ENCODE measurements at places on chromosomes 1 and 21.

- DNase-seq, result peak; percentile 58
These were observed 76.9 kb downstream of the CLIC6 start for GRCh38 chr21:34745557-34746255.

DNA sequence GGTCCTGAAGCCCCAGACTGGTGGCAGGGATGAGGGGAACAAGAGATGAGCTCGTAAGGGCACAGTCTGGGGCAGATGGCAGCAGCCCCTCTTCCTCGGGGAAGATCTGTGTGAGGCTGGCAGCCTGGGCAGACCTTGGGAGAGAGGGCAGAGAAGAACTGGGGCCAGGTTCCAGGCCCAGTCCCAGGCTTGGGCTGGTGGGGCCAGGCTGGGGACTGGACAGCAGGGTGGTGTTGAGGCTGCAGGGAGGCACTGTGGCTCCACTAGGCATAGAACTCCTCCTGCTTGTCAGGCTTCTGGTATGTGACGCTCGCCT lies 35.7 kb downstream of the SDC3 start:
- no peak for DNase-seq

DNA sequence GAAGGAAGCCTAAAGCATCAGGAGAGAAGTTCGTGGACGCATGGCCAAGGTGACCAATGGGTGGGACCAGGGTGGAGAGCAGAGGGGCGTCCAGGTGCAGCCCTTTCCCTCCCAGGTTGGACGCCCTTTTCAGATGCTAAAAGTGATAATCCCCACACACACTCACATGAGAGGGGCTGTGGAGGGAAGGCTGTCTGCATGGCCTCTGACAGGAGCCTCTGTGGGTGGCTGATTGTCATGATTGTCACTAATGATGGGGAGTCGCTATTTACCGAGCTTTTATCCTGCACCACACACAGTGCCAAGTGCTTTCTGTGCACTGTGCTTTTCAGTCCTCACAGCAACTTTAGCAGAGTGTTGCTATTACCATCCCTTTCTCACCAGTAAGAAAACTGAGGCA lies 27.1 kb upstream of the C1QA start:
- no peak for DNase-seq

GRCh38 chr1:177966199-177966598 lies 3.7 kb downstream of the SEC16B start:
- no peak for DNase-seq

DNA sequence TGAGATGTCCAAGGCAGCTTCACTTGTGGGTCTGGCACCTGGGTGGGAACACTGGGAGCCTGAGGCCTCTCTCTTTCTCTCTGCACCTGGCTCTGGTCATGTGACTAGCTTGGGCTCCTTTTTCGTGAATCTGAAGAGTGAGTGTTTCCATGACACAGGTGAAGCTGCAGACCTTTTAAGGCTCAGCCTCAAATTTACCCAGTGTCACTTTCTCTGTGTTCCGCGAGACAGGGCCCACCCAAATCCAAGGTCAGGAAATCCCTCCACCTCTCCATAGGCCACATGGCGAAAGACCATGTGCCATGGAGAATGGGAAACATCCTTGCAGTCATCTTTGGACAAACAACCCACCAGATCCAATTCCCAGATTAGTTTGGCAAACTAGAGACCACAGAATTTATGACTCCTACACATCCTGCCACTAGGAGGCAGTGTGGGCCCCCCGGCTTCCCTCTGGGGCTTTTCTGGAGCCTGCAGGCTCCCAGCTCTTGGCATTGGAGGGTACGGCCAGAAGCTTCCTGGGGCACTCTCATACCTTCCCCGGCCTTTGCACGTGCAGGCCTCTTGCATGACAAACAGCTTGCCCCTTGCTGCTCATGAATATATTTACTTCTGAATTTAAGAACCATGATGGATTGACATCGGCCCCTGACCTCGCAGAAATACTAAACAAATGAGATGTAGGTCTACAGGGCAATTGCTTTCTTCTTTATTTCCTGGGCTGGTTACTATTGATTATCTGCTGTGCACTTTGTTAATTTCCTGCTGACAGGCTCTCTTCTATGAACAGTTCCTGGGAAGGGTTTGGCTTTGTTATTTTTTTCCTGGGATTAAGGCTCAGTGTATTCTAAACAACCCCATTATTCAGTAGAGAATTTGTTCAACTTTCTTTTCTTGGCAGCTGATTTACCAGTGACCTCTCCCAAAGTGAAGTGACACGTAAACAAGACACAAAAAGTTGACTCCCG lies 180.7 kb downstream of the KAZN start:
- DNase-seq, result no peak

- no peak for DNase-seq
These were observed 44.2 kb downstream of the RAB3B start for GRCh38 chr1:51946300-51946699.

GRCh38 chr1:36108314-36108713 lies 16.7 kb downstream of the COL8A2 start:
- no peak for DNase-seq

DNA sequence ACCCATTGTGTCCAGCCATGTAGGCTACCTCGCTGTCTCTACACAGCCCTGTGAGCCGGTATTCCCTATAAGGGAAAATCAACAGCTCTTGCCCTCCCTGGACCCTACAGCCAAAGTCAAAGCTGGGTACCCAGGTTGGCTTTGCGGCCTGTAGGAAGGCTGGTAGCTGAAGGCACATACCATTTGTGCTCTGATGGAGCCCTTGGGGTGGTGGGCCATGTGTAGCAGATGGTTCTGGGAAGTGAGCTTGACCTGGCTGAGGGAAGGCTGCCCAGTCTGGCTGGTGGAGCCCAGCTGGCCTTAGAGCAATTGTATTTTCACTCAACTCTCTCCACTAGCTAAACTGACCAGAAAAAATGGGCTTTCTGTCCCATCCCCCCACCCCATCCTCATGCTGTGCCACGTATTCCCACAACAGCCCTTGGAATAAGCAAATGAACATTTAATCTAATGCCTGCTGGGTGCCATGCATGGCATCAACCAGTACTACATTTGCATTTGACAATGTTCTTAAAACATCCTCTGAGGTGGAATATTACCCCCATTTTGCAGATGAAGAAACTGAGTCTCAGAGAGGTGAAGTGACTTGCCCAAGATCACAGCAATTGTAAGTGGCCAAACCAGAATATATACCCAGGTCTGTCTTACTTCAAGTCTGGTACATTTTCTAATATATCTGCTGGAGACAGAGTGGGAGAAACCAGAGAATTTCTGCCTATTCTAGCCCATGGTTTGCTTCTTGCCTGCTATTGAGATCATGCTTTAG lies 56.8 kb downstream of the NDUFS5 start:
- no peak for DNase-seq

DNA sequence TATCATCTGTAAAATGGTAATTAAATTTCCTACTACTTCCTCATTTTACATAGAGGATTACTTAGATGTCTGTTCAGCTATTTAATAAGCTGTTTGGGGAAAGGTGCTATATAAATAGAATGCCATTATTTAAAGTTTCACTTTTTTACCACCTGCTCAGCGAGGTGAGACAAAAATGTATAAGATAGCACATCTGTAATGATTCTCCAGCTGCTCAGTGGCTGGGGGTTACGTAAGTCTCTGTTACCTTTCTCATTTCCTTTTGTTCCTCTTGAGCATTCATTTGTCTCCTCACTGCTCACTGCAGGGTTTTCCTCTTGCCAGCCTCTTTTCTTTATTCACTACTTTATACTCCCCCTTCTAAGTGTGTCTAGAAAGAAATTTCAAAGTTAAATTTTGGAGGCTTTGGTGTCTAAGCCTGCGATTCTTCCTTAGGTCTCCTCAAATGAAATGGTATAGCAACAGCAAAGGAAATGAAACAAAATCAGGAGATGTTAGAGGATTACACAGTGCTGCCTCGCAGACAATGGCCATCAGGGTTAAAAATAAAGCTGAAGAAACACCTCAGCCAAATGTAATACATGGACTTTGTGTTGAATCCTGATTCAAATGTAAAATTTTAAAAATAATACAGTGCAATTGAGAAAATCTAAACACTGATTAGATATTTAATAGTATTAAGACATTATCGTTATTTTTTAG lies 6.8 kb downstream of the RGS8 start:
- DNase-seq, result no peak

GRCh38 chr21:15282665-15283064 lies 217.9 kb upstream of the NRIP1 start:
- no peak for DNase-seq

- DNase-seq, result no peak
These were observed 9.2 kb upstream of the GADD45A start for GRCh38 chr1:67675800-67676199.

DNA sequence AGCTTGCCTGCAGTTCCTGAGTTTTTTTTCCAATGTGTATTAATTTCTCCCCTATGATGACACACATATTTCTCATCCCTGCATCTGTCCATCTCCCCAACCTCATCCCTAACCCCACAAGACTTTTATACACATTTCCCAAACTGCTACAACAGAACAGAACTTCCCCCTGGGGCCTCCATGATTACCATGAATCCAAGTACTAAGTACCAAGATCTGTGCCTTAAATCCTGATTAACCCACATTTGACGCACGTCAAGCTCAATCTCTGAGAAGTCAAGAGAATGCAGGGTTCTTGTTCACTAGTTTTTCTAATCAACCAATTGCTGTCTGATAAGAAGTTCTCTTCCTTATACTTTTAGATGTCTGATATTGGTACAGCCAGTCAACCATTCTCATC lies 9.7 kb downstream of the HMGN1 start:
- no peak for DNase-seq

GRCh38 chr1:94325377-94326302 lies 88.3 kb upstream of the ARHGAP29 start:
- DNase-seq, result no peak

GRCh38 chr1:225319871-225320270 lies 108.0 kb downstream of the LBR start:
- DNase-seq, result no peak

- DNase-seq, result no peak
These were observed 36.0 kb downstream of the ABCG1 start for GRCh38 chr21:42254651-42255601.

GRCh38 chr1:67674260-67675011 lies 10.6 kb upstream of the GADD45A start:
- DNase-seq, result no peak

DNA sequence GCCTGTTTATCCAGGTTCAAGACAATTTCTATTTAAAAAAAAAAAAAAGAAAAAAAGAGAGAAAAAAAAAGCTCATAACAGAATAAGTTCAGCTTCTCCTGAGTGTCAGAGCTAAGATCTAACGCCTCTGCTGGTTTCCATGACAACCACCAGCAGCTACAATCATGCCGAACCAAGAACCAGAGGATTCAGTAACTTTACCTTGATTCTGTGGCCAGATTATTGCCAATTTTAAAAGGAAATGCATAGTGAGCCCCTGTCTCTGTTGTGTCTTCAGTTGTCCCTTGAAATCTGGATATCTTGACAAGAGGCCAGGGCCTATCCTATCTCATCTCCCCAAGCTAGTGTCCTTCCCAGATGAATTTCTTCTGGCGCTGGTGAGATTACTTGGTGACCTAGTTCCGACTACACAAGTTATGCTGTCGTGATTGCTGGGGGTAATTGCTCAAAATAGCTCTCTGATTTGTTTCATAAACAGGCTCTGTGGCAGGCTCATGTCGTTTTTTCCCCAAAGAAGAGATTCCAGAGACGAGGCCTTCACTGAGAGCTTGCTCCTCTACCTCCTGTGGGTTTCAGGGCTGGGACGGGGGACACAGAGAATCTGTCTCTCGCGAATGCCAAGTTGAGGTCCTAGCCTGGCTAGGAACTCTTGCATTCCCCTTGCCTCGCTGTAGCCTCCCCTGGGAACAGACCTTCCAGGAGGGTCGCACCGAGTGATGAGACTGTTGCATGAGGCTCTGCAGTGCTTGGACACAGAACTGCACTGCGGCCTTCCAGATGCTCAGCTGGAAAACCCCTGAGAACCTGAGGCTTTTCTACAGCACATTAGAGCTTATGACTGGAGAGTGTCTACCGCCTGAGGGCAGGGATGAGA lies 32.4 kb upstream of the SCCPDH start:
- no peak for DNase-seq

DNA sequence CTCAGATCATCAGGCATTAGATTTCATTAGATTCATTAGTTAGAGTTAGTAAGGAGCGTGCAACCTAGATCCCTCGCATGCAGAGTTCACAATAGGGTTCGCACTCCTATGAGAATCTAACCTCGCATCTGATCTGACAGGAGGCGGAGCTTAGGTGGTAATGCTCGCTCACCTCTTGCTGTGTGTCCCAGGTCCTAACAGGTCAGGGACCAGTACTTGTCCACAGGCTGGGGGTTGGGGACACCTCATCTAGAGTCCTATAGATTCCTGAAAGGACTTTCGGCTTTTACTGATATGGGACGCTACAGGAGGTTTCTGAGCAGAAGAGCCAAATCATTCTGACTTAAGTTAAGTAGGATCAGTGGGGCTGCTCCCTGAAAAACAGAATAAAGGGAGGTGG lies 91.4 kb downstream of the AKT3 start:
- DNase-seq, result no peak

DNA sequence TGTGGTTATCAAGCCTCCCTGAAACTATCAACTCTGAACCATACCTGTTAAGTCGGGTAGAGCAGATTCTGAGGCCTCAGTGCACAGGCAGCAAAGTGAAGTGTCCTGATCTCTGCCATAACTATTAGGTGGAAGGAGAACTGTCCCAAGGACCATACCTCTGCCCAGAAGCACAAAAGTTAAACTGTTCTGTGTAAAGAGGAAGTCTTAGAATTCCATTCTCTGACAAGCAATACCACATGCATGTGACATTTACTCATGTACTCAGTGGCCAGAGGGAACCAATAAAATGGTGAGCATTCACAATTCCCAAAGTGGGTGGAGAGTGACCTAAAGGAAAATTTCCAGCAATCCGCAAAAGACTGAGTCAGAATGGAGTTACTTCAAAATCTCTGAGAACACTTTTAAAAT lies 61.0 kb downstream of the TOR3A start:
- no peak for DNase-seq

Measured in D341Med (cell line).